ENCODE measurements at places on chromosomes 7 and 10.

GRCh38 chr7:142431491-142431890 lies 173.6 kb upstream of the PRSS58 start:
- no peak for DNase-seq

DNA sequence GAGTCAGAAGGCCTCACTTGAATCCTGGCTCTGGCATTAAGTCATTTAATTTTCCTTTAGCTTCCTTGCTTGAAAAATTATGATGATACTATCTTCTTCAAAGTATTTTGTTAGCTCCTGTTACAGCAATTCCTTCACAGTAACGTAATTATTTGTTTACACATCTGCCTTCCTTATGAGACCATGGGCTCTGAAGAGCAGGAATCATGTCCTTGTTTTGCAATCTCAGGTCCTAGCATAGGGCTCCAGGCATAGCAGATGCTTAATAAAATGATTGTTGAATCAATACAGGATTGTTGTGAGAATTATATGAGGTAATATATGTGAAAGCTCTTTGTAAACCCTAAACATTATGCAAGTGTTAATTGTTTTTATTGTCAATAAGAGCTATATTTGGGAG lies 25.5 kb downstream of the KLHDC10 start:
- no peak for DNase-seq

GRCh38 chr7:150847536-150847935 lies 4.8 kb upstream of the AOC1 start:
- DNase-seq, result no peak

GRCh38 chr7:42272793-42273665 lies 36.0 kb upstream of the GLI3 start:
- DNase-seq, result peak; percentile 34

- no peak for DNase-seq
Observed at GRCh38 chr10:78909221-78909620, 159.5 kb upstream of the ZMIZ1 start.

- no peak for DNase-seq
Observed at GRCh38 chr10:67015225-67015624, 89.4 kb downstream of the LRRTM3 start.

- peak; percentile 50 for DNase-seq
Observed at GRCh38 chr10:28668363-28669226, 8.7 kb upstream of the BAMBI start.

GRCh38 chr7:121803039-121803438 lies 69.9 kb upstream of the PTPRZ1 start:
- DNase-seq, result peak; percentile 35

- no peak for DNase-seq
Observed at GRCh38 chr10:12729885-12730284, 271.6 kb downstream of the CCDC3 start.

All from kidney tubule cell (primary cell).